ENCODE measurements at places on chromosomes 5 and 9.

GRCh38 chr5:133816791-133817190 is 151.6 kb downstream of the C5orf15 start:
- DNase-seq = no peak

DNA sequence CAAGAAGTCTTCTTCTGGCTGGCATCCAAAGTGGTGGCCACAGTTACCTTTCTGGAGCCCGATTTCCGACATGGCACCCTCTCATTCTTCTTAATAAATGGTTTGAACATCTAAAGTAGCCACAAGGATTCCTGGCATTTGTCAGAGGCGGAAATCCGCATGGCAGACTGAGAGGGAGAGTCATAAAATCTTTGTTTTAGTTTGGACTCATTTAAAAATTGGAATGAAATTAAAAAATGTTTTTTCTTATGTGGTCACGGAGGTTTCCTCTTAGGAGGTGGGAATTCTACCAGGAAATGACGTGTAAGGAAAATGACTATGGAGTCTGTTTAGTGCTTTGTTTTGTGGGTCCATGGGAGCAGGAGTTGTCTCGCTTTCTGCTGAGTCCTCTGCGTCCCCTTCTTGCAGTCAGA is 133.0 kb upstream of the PTCH1 start:
- DNase-seq = no peak

GRCh38 chr9:122394265-122395125 is 23.7 kb downstream of the PTGS1 start:
- DNase-seq = no peak

DNA sequence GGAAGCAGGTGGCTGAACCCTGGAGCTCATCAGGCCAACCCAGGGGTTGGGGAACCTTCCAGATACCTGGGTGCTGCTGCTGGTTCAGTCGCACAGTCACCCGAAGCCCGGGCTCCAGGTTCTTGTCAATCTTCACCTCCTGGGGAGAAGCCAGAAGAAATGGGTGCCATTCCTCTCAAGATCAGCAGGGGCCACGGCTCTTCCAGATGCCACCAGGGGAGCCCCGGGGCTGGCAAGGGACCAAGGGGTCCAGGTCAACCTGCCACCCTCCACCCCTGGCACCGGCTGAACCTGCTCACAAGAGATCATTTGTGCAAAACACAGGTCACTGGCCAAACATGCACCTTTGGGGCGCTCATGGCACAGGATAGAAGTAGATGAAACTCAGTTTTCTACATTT is 4.7 kb downstream of the SPOUT1 start:
- no peak for DNase-seq

DNA sequence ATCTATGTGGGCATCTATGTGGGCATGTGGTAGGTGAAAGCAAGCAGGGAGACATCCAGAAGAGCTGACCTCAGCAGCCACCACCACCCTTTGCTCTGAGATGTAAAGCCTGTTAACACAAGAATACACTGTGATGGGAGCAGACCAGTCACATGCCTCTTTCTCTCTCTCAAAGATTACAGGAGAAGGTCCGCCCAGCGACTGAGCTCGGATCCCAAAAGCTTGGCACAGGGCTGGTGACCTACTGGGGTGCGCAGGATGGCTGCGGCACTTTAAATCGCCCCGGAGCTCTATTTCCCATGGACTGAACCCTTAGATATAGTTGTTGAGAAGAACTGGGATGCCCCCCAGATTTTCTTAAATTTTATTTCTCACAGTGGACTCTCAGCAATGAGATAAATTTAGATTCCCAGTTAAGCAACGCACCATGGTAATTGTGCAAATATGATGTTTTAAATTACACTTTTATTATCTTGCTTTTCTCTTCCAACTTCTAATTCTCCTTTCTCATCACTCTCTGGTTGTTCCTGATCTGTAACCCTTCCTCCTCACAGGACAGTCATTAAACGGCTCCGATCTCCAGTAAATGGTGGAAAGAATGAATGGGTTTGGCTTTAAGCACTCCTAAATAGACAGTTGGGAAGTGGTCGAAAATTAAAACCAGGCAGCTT is 37.7 kb upstream of the ICE1 start:
- no peak for DNase-seq

DNA sequence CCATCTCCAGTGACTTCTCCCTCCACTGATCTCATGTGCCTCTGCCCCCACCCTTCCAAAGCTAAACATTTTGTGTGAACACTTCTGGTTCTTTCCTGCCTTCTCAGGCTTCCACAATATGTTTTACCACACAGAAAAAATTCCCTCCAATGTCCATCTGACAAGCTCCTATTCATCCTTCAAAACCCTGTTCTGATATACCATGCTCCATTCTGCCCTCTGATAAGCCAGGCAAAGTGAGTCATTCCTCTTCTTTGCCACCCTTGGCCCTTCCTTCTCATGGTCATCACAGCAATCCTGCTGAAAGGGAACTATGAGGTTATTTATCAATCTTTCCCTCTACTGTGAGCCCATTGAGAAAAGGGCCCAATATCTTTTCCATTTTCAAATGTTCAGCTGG is 97.6 kb downstream of the BARX1 start:
- DNase-seq = no peak

- no peak for DNase-seq
These were observed 8.8 kb downstream of the SPRY4 start for GRCh38 chr5:142316051-142316450.

GRCh38 chr5:144036476-144036875 is 134.0 kb downstream of the YIPF5 start:
- no peak for DNase-seq

GRCh38 chr5:1706428-1706827 is 93.2 kb downstream of the MRPL36 start:
- DNase-seq = no peak

- DNase-seq = no peak
These were observed 19.7 kb downstream of the SVEP1 start for GRCh38 chr9:110559869-110560268.

- no peak for DNase-seq
These were observed at the start of gene F2RL1 for GRCh38 chr5:76818844-76819831. Gene F2RL1, plus strand, starts transcription at chr5:76819030. Its CDS starts 153 bp downstream, at chr5:76819183.

DNA sequence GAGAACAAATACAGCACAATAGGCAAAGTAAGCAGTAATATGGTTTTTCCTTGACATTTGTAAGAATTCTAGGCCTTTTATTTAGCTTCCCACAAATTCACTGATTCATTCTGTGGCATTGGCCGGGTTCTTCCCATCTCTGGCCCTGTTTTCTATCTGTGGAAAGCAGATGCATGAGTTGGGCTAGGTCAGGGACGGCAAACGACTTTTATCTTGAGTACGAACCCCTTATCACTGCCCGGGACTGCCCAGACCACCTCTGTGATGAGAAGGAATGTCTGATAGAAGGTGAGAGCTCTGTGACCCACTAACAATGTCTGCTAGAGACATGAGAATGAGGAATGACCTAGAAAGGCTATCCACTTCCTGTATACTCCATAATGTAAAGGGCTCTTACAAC is 35.4 kb upstream of the ADAM19 start:
- DNase-seq = no peak

DNA sequence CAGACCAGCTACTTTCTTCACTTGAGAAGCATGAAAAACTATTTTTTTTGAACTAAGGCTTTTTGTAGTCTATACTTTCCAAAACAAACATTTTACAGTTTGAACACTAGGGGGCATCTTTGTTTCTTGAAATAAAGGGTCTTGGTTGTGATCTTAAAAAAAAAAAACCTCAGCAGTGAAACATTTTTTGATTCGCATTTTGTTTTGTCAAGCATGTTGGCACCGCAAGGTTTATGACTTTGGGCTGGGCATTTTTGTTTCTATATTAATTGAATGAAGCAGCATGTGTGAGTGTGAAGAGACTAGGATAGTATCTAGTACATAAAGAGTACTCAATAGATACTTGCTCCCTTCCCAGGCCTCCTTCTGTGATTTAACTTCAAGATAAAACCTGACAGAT is 31.6 kb upstream of the ACOT12 start:
- no peak for DNase-seq

DNA sequence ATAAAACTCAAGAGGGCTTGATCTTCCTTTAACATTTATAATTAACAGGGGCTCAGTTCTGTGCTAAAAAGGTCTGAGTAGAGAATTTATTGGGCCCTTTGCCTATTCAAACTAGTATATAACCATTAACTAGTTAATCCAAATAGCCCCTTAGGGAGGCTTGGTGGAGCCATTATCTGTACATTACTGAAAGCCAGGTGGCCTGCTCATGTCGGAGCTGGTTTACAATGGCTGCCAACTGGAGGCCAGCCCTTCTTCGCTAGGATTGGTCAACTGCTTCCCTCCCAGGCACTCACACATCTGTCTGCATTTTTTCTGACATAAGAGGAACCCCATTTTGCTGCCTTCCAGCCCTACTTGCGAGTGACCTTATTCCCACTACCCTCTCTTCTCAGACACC is 30.4 kb upstream of the NDFIP1 start:
- no peak for DNase-seq

GRCh38 chr5:65213921-65214525 is 267.7 kb downstream of the ADAMTS6 start:
- DNase-seq = no peak

GRCh38 chr9:113957821-113958341 is 81.8 kb downstream of the ZNF618 start:
- DNase-seq = no peak

GRCh38 chr5:1368236-1368635 is 23.3 kb upstream of the CLPTM1L start:
- DNase-seq = no peak

- DNase-seq = peak; percentile 45
These were observed 7.0 kb downstream of the PDCL start for GRCh38 chr9:122821278-122821943.

GRCh38 chr9:79663878-79664277 is 92.1 kb downstream of the TLE4 start:
- no peak for DNase-seq

DNA sequence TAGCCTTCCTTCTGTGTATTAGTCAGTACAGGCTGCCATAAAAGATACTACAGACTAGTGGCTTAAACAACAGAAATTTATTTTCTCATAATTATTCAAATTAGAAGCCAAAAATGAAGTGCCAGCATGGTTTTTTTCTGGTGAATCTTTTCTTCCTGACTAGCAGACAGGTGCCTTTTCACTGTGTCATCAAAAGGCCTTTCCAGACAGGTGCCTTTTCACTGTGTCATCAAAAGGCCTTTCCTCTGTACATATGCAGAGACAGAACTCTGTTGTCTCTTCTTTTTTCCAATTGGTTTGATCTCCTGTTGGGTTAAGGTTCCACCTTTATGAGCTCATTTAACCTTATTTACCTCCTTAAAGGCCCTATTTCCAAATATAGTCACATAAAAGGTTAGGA is 599.9 kb downstream of the ISL1 start:
- DNase-seq = no peak

GRCh38 chr5:122035913-122036312 is 42.1 kb downstream of the LOX start:
- no peak for DNase-seq

DNA sequence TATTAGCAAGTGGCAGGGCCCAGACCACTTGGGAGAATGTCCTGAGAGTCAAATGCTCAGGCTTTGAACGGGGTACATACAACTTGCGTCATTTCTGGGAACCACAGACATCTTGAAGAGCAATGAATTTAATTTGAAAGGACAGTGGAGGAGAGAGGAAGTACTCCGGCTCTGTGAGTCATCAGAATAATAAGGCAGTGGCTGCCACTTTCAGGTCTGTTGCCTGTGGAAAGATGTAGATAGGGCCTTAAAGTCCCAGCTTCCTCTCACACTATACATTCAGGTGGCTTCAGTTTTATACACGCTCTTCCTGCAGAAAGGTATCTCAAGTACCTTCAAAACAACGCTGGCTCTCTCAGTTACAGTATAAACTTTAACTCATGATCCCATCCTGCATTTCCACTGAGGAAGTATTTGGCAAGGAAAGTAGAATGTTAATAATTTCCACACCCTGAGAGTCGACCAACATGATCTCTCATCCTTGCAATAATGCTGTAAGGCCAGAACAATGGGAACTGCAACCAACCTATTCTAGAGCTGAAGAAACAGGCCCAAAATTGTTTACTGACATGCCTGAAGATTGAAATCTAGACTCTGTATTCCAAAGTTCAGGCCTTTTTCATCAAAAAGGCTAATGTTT is 6.8 kb upstream of the PRUNE2 start:
- peak; percentile 4 for DNase-seq

- DNase-seq = no peak
These were observed 129.4 kb upstream of the GPR151 start for GRCh38 chr5:146645342-146645741.

DNA sequence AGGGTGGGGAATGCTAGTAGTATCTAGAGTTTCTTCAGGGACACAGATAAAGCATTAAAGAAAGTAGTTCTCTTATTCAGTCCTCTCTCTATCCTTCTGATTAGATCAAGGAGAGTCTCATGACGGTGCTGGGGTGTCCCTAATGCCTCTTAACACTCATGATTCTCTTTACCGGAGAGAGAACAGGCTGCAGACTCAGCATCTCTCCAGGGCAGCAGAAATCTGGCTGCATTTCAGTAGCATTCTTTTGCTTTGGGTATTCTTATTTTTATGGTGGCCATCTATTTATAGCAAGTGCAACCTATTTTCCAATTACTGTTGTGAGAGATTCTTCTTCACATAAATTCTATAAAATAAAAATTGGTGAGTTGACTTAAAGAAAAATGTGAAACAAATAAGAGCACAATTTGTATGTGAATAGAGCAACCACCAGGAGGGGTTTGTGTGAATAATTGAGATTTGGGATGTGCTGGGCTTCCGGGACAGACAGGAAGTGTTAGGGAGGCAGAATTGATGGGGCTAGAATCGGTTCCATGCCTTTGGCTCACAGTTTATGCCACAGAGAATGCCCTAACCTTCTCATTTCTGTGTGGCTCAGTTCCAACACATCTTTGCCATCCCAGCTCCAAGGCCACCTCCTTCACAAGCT is 23.8 kb upstream of the BOD1 start:
- DNase-seq = no peak

DNA sequence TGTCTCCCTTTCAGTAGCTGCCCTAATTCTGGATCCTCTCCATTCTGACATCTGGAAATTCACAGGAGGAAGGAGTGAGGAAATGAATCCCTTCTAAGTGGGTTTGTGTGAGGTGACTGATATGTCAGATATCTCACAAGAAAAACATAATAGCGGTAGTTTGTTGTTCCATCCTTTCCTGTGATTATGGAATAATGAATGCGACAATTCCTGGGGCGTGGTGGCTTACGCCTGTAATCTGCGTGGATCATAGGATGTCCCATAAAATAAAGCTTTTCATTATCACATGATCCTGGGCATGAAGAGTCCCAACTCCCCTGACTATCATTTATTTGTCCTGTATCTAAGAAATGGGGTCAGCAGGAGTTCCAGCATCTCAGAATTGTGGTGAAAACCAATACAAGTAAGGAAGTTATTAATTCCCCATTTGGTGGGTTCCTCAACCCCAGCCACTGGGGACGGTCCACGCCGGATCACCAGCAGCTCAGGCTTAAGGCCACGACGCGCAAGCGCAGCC is 375 bp upstream of the C5orf24 start:
- DNase-seq = no peak

DNA sequence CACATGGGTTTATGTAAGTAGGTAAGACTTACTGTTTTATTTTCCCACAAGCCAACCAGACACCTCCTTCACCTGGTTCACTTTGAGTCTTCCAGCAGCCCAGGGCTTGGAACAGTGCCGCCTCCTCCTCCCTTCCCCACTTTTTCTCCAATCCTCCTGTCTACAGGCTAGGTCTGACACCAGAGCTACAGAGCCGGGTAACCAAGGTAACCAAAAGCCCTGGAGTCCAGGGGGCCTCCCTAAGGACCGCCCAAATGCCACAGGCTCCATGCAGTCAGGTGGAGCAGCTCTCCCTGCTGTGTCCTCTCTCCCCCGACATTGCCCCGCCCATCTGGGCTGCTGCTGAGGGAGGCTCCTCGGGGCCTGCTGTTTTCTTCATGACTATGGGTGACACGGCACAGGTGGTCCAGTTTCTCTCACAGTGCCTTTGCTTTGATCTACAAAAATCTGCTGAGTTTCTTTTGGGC is 138.0 kb upstream of the EFNA5 start:
- DNase-seq = no peak
